ENCODE measurements at places on chromosomes 4 and X.

DNA sequence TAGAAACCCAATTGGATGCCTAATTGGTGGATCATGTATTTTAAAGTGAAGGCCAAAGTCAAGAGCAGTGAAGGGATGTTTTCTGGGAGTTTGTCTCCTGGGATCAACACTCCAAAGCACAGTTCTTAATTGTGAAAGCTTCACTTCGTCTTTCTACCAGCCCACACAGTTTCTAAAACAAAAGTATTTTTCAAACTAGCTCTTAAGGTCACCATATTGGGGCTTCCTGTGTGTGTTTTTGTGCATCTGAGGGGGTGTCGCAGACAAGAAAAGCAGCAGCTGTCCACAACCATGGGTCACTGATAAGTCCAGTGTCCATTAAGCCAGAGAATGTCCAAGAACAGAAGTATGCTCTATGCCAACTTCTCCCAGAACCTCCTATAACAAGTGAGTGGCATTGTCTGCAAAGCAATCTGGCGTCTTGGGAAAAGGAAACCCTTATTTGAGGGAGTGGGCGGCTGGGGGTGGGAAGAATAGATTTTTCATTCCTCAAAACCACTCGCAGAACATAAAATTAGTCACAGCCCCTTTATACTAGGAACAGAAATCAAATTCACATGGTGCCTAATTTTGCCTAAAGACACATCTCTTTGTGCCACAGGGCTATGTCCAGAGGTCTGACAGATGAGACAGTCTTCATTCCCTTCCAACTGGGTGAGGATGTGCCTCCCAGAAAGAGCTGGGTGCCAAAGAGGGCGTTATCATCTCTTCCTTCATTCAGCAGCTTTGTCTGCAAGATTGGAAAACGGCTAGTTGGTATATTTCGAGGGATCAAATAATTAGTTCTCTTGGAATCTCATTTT lies 610.4 kb downstream of the BCOR start:
- DNase-seq = no peak

GRCh38 chrX:129462707-129463106 lies 60.6 kb downstream of the SMARCA1 start:
- no peak for DNase-seq

DNA sequence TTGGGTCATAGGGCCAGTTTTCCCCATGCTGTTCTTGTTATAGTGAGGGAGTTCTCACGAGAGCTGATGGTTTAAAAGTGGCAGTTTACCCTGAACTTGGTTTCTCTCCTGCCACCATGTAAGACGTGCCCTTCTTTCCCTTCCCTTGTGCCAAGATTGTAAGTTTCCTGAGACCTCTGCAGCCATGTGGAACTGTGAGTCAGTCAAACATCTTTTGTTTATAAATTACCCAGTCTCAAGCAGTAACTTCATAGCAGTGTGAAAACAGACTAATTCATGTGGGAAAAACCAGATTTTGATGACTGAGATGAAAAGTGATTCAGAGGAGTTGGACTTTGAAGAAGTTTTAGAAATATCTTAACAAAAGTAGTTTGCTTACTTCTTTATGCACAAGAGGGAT lies 101.4 kb downstream of the ARHGAP10 start:
- DNase-seq = peak; percentile 35

DNA sequence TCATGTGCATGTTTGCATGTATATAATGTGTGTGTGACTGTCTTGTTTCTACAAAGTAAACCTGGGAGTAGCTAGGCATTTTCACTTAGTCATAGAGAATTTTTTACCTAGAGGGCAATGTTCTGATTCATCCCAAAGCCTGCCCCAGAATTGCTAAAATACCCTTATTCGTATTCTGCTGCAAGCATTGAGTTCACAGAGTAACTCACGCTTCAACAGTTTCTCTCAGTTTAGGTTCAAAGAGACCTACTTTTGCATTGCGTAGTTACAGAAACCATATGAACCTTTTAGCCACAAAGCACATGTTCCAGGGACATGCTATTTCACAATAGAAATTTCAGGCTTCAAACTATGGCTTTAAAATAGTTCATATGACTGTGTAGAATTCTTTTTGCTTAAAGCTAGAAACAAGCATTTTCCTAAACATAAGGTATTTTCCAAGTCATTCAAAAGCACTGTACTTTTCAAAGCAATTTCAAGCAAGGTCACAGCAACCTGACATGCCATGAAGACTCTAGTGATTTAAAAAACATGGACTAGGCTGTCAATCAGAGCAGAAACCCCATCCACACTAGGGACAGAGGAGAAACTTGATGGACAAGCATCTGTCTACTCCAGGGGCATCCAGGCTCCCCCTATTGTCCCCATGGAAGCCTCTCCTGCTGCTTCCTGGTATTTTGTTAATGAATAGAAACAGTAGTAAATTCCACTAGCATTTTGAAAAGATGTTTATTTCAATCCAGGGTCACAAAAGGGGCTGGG lies 81.5 kb upstream of the MAPK10 start:
- no peak for DNase-seq

DNA sequence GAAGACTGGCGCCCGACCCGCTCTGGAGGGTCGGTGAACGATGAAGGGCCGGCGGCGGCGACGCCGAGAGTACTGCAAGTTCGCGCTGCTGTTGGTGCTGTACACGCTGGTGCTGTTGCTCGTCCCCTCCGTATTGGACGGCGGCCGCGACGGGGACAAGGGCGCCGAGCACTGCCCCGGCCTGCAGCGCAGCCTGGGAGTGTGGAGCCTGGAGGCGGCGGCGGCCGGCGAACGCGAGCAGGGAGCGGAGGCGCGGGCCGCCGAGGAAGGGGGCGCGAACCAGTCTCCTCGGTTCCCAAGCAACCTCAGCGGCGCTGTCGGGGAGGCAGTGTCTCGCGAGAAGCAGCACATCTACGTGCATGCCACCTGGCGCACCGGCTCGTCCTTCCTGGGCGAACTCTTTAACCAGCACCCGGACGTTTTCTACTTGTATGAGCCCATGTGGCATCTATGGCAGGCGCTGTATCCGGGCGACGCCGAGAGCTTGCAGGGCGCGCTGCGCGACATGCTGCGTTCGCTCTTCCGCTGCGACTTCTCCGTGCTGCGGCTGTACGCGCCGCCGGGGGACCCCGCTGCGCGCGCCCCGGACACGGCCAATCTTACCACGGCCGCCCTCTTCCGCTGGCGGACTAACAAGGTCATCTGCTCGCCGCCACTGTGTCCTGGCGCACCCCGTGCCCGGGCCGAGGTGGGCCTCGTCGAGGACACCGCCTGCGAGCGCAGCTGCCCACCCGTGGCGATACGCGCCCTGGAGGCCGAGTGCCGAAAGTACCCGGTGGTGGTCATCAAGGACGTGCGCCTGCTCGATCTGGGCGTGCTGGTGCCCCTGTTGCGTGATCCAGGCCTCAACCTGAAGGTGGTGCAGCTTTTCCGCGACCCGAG lies 568 bp downstream of the CHST7 start:
- DNase-seq = no peak

DNA sequence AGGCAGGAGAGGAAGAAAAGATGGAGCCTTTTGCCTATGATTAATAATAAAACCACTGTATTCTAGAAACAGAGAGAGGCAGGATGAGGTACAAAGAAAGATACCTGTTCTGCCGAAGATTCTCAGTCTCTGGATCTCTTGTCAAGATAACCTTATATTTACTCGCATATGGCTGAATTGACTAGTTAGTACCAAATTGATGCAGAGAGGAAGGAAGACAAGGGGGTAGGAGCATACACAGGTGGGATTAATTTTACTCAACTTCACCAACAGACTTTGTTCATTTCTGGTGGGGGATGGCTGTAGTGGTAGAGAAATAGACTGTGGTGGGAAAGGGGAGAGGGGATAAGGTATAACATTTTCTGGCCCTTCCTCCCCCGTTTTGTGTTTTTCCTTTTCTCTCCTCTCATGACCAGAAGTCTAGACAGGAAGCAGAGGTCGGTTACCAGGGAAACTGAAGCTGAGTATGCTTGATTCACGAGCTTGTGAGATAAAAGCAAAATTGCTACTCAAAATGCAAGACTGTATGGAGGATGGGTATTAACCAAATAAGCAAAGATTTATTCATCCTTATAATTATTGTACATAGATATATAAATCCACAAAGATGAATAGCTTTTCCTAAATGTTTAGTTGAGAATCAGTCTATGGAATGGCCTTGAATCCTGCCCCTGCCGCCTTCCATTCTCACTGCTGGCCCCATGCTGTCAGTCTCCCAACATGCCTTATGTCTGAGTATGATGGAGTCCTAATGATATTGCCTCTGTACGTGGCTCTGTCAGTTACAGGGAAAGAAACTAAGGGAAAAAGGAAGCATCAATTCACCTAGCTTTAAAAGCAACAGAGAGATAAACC lies 17.8 kb upstream of the PAGE2B start:
- DNase-seq = no peak

- DNase-seq = no peak
Measured at GRCh38 chr4:4248885-4249203, 821 bp upstream of the TMEM128 start.

GRCh38 chr4:7867701-7868435 lies 71.8 kb downstream of the AFAP1 start:
- DNase-seq = no peak

DNA sequence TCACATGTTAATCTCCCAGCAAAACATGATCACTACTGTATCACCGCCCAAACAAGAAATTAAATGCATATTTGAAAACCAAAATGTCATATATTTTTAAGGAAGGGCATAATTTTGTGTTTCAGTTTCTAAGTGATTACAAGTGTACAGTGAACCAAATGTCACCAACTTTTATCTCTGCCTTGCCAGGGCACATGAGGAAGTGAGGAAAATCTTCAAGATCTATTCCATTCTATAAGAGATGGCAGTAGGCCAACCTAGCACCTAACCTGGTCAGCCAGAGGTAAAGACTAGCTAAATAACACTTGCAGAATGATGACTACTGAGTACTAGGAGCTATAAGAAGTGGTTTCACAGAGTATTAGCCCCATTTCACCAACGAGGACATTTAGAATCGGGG lies 107.2 kb downstream of the ATP11C start:
- DNase-seq = no peak

DNA sequence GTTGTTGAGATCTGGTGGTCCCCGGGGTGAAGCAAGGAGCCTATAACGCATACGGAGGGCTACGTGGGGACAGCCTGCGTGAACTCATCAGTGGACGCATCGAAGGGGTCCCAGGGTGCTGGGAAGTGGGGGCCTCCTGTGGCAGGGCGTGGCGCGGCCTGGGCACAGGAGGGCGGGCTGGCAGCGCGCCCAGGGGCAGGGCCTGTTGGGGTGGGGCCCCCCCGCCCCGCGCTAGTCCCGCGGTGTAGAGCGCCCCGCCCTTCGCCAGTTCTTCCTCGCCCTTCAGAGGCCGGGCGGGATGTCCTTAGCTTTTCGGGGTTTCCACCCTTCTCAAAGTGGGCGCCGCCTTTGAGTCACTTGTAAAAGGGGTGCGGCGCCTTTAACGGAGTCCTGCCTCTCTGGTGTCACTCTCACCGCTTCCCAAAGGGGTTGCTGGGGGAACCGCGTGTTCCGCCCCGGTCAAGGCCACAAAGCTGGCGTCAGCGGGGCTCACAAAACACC lies 632 bp downstream of the PLP2 start:
- peak; percentile 85 for DNase-seq

DNA sequence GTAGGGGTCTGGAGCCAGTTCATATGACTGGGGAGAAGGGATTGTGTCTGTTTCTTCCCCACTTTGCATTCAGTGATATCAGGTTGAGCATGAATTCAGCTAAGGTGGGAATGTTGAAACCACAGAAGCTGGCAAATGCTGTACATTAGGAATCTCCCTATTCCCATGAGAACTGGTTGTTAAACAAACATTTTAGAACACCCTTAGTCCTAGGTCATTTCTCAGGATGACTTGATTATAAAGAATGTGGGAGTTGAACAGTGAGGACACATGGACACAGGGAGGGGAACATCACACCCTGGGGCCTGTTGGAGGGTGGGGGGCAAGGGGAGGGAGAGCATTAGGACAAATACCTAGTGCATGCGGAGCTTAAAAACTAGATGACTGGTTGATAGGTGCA lies 62.6 kb upstream of the LIMCH1 start:
- DNase-seq = no peak

DNA sequence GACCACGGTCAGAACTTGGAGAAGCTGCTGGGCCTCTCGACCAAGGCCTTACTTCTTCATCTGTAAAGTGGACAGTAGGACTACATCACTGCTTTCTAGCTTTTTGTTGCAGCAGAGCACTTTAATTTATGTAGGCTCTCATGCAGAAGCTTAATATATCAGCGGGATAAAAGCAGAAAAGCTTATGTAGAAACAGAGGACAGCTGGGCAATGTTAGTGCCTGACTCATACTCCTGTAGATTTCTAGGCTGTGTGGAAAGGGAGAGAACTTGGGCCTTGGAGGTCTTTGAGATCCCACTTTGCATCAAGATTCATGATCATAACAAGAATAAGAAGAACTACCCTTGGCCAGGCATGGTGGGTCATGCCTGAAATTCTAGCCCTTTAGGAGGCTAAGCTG lies 91.2 kb downstream of the ARHGAP10 start:
- no peak for DNase-seq

GRCh38 chrX:39690541-39691415 lies 407.0 kb downstream of the BCOR start:
- no peak for DNase-seq

DNA sequence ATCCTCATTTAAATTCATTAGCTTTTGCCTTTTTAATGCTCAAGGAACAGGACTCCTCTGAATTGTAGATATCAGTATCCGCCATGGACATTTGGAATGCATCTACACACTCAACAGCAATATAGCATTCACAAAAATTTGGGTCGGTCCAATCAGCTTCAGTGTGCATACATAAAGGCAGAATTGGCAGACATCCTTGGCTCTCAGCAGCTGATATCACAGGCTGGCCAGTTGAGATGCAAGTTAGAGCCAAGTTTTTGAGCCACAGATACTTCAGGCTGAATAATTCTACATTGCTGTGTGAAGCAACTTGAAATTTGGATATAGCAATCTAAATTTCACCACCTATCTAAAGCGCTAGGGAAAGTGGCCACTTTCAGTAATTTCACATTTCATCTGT lies 821.1 kb downstream of the PCDH19 start:
- no peak for DNase-seq

- DNase-seq = no peak
Measured at GRCh38 chr4:102551958-102552565, 50.9 kb downstream of the NFKB1 start.

GRCh38 chr4:164501074-164501473 lies 252.9 kb upstream of the SMIM31 start:
- DNase-seq = no peak
